ENCODE measurements at places on chromosomes 13 and 19.

DNA sequence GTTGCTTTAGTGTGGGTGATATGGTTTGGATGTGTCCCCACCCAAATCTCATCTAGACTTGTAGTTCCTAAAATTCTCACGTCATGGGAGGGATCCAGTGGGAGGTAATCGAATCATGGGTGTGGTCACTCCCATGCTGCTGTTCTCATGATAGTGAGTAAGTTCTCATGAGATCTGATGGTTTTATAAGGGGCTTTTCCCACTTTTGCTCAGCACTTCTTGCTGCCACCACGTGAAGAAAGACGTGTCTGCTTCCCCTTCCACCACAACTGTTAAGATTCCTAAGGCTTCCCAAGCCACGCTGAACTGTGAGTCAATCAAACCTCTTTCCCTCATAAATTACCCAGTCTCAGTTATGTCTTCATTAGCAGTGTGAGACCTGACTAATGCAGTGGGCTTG lies 26.0 kb downstream of the OR10H4 start:
- DNase-seq = no peak

GRCh38 chr19:10984166-10984735 lies 23.4 kb downstream of the SMARCA4 start:
- DNase-seq = no peak

- DNase-seq = no peak
These were observed 3.4 kb downstream of the CACNG6 start for GRCh38 chr19:53994811-53995210.

DNA sequence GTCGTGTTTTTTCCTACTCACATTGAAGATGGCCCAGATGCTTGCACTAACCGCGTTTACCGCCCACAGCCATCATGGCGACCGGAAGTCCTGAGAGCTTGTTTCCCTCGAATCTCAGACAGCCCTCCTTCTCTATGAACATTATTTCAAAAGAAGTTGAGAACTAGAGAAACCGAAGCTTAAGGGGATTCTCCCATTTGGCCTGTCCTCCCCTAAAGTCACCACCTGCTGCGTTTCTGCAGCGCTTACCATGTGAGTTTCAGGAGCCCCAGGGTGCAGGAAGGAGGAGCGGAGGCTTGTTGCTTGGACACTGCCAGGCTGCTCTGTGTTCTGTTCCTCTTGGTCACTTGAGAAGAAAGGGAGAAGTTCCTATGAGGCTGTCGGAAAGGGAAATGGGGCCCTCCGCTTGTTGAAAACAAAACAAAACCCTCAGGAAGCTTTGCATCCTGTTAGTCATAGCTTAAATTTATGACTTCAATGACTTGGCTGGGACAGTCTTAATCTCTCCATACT lies 6.2 kb downstream of the CARD8 start:
- no peak for DNase-seq

- no peak for DNase-seq
These were observed 144.2 kb downstream of the FOXO1 start for GRCh38 chr13:40522282-40522681.

GRCh38 chr13:73372666-73373627 lies 314.1 kb downstream of the KLF5 start:
- no peak for DNase-seq

- DNase-seq = no peak
These were observed 8.7 kb downstream of the SHKBP1 start for GRCh38 chr19:40585241-40585981.

DNA sequence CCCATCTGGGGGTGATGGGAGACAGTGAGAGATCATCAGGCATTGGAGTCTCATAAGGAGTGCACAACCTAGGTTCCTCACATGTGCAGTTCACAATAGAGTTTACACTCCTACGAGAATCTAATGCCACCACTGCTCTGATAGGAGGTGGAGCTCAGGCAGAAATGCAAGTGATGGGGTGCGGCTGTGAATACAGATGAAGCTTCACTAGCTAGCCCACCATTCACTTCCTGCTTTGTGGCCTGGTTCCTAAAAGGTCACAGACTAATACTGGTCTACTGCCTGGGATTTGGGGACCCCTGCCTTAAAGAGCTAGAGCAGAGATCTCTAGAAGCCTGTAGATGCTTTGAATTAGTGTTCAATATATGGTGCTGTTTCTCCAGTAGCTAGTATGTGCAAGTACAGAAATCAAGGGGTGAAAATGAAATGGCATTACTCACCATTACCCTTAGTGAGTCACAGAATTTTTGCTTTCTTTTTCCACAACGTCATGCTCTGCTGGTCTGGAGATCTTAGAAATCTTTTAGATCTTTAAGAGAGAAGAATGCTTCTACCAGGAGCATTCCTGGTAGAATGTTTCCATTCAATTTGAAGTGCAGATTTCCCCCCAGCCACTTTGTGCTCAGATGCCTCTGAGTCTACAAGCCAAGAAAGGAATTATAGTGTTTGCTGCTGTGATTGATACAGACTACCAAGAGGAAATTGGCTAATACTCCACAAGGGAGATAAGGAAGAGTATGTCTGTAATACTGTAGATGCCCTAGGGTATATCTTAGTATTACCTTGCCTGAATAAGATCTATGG lies 2301.2 kb downstream of the PCDH9 start:
- DNase-seq = no peak

All from substantia nigra (tissue), 51 donors.